ENCODE measurements at places on chromosomes 7 and 10.

DNA sequence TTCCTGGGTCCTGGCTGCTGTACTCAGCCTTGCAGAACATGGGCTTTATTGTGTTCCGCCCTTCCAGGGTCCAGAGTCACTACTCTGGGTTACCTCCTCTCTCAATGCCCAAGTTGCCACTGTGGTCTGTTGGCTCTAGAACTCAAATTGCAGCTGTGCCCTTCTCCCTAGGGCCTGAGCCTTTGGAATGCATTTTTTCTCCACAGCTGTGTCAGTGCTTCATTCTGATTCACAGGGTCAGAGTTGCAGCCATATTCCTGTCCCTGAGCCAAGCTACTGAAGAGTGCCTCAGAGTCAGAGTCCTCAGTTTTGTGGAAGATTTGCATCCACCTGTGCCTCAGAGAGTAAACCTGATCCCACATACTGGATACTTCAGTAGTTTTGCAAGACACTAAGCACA lies 167.5 kb downstream of the ITGB1 start:
- DNase-seq, result no peak

DNA sequence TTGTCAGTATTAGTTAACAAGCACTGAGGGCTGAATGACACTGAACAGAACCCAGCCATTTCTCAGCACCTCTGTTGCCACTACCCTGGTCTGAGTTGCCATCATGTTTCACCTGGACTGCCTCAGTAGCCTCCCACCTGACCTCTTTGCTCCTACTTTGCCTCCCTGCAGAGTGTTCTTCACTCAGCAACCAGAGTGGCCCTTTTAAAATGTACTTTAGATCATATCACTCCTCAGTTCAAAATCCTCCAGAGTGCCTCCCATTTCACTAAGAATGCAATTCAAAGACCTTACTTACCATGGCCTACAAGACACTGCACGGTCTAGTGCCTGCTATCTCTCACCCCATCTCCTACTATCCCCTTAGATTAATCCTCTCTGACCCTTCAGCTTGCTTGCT lies 214.5 kb downstream of the AUTS2 start:
- no peak for DNase-seq

DNA sequence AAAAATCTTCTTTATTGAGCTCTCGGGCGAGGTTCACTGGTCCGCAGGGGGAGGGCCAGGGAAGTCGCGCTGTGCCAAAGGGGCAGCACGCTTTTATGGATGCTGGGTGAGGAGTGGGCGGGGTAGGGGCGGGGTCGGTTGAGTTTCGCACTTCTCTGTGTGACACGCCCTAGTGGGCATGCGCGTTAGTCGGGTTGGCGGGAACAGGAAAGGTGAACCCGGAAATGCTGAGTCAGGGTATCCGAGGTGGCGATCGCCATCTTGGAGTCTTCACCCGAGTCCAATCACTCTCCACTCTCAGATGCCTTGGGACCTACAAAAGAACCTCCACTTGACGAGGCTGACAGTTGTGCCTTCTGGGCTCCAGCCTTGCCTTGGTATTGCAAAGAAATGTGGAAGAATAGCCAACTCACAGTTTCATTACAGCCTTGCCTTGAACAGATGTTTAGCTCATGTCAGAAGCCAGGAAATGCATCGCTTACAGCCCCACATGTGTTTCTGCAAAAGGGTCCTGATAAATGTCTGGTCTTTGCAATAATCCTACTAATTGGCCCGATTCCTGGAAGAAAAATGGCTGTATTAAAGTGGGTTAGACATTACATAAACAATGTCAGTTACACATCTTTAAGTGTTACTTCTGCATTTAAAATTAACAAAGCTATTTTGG lies 64.1 kb downstream of the AHR start:
- DNase-seq, result no peak

- DNase-seq, result no peak
Measured at GRCh38 chr7:143487566-143487965, 9.9 kb downstream of the TAS2R41 start.

GRCh38 chr7:18128846-18129245 lies 101.2 kb upstream of the PRPS1L1 start:
- no peak for DNase-seq

GRCh38 chr10:77673101-77673500 lies 35.5 kb upstream of the KCNMA1 start:
- DNase-seq, result no peak

- no peak for DNase-seq
Measured at GRCh38 chr7:36661135-36661840, 63.0 kb downstream of the AOAH start.

GRCh38 chr7:43166686-43167085 lies 54.2 kb downstream of the HECW1 start:
- no peak for DNase-seq

DNA sequence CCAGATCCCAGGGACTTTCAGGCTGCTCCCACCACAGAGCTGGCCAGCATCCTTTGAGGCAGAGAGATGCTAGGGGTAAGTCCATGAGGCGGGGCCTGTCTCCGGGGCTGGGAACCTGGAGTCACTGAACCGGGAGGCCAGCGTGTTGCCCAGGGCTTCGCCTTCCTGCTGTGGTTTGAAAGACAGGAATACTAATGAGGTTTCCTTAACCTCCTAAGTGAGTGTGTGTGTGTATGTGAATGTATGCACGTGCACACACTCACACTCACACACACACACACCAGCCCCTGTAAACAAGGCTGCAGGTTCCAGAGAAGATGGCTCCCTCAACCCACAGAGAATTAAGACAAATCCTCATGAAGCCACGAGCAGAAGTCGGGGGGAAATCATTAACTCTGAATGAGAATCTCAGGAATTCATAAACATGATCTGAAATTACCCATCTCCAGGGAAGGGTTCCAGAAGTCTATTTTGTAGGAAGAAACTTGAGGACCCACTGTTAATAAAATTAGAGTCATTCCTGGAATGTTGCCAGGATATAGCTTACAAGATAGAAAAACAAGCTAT lies 20.3 kb upstream of the PFKP start:
- no peak for DNase-seq

Measured in occipital lobe (tissue), 3 donors.